ENCODE measurements at places on chromosomes 4 and X. TPM values are rescaled to one million over a fixed set of nuclear protein-coding genes. Genes with fewer than 3 reads are reported as not detected.

DNA sequence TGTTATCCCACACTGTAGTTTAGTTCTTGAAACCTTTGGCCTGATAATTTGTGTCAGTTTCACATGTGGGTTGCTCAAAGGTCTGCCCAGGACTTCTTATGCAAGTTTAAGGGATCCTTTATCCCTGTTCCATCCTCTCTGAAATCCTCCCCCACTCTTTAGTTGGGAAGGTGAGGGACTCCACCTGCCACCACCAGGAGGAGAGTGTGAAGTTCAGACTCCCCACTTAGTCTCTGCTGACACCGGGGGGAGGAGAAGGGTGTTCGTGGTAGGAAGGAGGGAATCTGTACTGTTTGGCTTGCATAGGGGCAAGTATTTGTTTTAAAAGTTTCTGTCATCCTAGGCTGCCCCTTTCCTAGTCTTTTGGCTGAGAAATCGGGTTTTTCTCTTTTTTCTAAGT is 211.8 kb downstream of the PPP4R3C start:
- no peak for DNase-seq

GRCh38 chrX:125295337-125295736 is 24.3 kb upstream of the TEX13C start:
- no peak for DNase-seq

- no peak for DNase-seq
Observed at GRCh38 chrX:125420809-125421208, 101.1 kb downstream of the TEX13C start.

DNA sequence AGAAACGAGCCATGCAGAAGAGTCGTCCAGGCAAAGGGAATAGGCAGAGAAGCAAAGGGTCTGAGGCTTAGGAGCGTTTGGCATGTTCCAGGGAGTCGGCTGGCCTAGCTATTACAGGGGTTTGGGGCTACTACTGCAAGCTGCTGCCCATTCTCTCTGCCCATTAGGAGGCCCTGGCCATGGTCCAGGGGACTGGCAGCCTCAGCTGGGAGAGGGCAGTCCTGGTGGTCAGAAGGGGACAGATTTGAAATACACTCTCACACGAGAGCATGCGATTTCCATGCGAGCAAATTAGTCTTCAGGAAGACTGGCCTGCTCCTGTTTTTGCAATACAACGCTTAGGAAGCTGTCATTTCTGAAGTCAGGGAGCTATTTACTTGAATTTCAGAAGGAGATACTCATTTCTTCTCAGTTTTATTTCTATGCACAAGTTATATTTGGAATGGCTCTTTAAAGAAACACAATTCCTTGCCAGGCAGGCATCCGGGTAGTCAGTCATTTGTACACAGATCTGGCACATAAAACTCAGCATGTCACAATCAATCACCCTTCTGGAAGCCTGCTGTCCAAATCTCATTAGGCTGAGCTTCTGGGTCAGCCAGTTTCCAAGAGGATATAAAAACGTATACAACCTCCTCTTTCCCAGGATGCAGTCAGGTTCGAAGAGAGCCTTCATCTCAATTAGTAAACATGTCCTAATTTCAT is 27.0 kb downstream of the PROM1 start:
- DNase-seq: no peak

The NPNT gene
- not detected for total RNA-seq

GRCh38 chrX:636981-637659 is 6.5 kb downstream of the SHOX start:
- no peak for DNase-seq

DNA sequence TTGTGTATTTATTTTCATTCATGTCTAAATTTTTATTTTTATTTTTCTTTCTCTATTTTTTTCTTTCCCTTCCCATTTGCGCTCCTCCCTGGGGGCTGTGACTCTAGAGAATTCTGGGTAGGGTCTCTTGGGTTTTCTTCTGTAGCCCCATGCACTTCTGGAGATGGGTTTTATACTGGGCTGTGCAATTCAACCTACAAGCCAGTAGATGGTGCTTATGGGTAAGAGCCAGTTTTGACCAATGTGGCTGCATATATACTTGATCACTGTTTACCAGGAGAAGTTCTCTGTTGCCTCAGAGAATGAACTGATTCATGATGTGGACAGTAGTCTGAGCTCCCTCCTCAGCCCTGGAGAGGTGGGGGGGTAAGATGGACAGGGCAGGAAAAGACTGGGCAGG is 614.6 kb downstream of the PCDH19 start:
- no peak for DNase-seq

DNA sequence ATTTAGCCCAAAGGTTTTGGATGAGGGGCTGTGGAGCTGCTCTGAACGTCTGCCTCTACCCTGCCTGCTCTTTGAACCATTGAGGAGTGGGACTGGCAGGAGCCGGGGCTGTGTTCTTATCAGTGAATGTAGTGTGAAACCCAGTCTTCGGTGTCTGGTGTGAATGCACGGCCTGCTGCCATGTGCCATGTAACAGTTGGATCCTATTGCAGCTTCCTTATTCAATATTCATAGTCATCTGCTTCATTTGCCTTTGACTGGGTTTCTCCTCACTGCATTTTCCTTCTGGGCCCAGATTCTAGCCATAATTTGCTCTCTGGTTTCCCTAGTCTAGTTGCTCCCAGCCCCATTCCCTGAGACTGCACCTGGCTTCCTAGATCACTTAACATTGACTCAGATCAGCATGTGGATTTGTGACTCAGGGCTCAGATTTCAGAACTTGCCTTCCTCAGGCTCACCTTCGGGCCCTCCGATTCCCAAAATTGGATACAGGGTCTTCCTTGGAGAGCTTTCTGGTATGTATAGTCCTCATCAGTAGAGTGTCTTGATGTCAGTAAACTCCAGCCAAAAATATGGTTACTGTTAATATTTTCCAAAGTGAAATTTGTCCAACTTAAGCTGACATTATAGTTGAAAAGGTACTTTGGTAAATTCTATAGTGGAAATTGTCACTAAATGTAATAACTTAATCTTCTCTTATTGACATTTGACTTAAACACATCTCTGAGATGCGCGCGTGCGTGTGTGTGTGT is 94.0 kb upstream of the DDIT4L start:
- DNase-seq: no peak

The TRPC5OS gene
- not detected for total RNA-seq

GRCh38 chrX:25356456-25356855 is 340.7 kb upstream of the ARX start:
- DNase-seq: no peak

The USP51 gene
- 3.2 TPM for total RNA-seq

The SYN1 gene
- total RNA-seq: not detected

DNA sequence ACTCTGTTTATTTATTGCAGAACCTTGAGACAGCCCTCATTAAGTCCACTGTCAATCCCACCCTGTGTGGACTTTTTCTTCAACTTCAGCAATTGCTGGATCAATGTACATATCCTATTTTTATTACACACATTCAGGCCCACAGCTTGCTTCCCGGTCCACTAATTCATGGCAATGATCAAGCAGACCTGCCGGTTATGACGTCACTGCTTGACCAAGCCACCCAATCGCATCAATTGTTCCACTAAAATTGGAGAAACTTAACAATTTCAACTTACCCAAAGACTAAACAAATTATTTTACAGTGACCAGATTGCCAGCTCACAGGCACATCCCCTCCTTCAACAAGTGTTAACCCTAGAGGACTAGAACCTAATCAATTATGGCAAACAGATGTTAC is 240.4 kb upstream of the MAGEB18 start:
- DNase-seq: no peak

DNA sequence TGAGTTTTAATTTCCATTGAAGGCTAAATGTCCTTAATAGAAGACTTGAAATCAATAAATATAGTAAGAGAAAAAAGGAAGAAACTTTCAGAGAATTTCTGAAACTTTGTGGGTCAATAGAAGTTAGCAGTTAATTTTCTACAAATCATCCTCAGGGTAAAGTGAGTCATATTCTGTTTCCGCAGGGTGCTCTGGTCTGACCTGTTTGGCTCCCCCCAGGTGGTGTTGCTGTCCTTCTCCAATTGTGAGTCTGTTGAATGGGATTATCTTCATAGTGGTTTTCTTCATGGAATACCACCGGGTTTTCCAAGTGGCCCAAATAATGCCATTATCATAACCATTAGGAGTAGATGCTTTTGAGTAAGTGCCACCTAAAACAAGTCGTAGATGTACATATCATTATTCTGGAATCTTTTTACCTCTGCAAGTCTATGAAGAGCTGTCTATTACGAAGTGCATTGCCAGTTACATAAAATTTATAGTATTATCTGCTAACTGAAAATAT is 7.7 kb downstream of the FGG start:
- no peak for DNase-seq

The MTTP gene
- total RNA-seq: not detected

GRCh38 chr4:185165605-185166063 is 22.6 kb downstream of the SLC25A4 start:
- DNase-seq: no peak

- no peak for DNase-seq
Observed at GRCh38 chr4:185086053-185086452, 57.0 kb upstream of the SLC25A4 start.

DNA sequence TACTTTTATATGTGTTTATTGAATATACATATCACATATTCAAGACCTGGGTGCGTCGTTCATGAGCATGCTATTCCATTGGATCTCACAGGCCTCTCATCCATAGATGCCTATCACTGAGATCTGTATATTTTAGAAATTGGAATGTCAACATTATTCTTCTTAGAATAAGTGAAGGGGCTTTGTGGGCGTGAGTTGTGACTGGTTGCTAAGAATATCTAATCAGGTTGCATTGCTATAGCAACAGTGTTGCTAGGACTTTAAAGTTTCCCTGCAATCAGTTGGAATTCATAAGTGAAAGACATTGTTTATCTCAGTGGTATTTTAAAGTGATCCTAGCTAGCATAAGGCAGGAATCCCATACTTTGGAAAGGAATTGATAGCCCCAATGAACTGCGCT is 36.7 kb upstream of the ANK2 start:
- no peak for DNase-seq

GRCh38 chrX:51047950-51048349 is 137.4 kb downstream of the BMP15 start:
- DNase-seq: no peak

- no peak for DNase-seq
Observed at GRCh38 chr4:172157946-172158345, 344.7 kb downstream of the GALNTL6 start.

The CEP135 gene
- 39.4 TPM for total RNA-seq

- DNase-seq: no peak
Observed at GRCh38 chr4:101199507-101200285, 147.6 kb downstream of the PPP3CA start.

- DNase-seq: no peak
Observed at GRCh38 chr4:72405417-72405816, 163.6 kb downstream of the ADAMTS3 start.

DNA sequence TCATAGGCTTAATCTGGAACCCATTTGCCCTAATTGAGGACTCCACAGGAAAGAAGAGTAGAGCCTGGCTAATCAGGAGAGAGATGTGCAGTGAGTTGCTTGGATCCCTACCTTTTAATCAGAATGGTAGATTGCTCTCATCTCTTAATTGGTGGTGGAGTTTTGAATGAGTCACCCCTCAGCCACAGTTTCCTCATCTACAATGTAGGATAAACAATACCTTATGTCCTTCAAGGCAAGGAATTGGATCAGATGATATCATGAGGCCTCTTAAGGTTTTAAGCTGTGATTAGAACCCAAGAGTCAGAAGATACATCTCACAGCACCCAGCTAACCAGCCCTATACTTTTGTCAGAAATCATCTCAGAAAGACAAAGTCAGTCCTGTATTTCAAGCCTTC is 39.1 kb downstream of the PDGFRA start:
- DNase-seq: no peak

The WDR45 gene
- total RNA-seq: 100 TPM

DNA sequence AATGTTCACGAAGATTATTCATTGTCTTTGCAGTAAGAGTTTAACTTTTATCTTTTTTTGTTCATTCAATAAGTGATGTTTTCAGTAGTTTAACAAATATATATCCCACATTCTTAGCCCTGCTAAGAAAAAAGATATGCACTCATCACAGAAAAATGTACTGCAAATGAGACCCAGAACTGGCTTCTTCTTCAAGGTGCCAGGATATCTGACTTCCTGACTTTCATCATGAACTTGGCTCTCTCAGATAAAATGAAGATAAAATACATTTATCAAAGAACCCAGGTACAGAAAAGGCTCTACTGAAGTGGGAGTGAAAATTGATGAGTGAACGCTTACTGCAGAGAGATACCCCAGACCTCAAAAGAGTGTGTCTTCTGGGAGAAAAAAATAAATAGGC is 177.8 kb upstream of the DKK2 start:
- no peak for DNase-seq

The OPRPN gene
- total RNA-seq: not detected

- DNase-seq: no peak
Observed at GRCh38 chr4:79360006-79360405, 34.1 kb upstream of the NAA11 start.

- DNase-seq: no peak
Observed at GRCh38 chr4:30725562-30725961, 5.4 kb downstream of the PCDH7 start.

The TTC29 gene
- total RNA-seq: not detected

GRCh38 chrX:135490979-135491514 is 29.4 kb upstream of the INTS6L start:
- DNase-seq: no peak

DNA sequence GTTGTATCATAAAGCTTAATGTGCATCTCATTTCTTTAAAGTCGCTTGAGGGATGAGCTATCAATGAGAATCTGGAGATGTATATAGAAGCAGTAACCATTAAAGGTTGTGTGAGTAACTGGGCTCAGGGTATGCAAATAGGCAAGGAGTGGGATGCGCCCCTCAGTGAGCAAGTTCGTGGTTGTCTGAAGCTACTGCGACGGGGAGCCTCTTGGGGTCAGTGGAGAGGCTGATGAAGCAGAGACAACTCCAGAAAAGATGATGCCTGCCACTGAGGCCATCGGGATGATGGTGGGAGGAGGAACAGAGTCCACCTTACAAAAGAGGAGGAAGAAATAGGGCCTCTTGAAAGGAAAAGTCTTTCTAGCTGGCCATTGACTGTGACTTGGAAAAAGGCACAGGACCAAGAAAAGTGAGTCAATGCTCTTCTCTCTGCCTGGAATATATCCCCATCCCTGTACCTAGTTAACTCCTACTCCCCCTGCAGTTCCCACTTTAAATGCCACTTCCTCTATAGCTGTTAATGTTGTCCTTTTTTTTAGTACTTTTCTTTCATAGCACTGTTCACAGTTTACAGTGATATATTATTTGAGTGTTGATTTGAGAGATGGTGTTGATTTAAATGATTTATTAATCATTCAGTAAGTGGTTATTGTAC is 51.4 kb upstream of the LSM6 start:
- no peak for DNase-seq

GRCh38 chrX:118239178-118239870 is 106.6 kb upstream of the WDR44 start:
- no peak for DNase-seq

- DNase-seq: no peak
Observed at GRCh38 chr4:31234494-31234893, 514.3 kb downstream of the PCDH7 start.

DNA sequence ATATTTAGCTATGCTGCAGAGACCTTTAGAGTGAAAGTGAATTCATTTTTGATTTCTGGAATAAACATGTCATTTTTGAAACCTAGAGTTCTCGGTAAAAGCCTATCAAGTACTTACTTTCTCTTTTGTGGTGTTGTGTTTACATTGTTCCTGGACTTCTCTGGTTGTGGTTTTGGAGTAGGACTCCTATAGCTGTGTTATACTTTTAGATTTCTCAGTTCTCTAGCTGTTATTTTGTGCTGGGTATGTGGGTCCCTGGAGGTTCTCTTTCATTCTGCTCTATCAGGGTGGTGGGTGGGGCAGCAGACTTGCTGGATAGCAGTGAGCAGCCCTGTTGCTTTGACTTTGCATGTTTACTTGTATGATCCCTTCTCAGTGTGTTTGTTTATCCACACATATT is 25.6 kb upstream of the MSMO1 start:
- peak; percentile 16 for DNase-seq

- no peak for DNase-seq
Observed at GRCh38 chrX:82534086-82534597, 973.9 kb upstream of the POU3F4 start.
